ENCODE measurements at places on chromosomes 16 and 17. TPM values are rescaled to one million over a fixed set of nuclear protein-coding genes. Genes with fewer than 3 reads are reported as not detected.

- no peaks in the 10 kb centered on the region for H3K27me3 ChIP-seq
- peaks cover 19% of the 10 kb centered on the region for H3K36me3 ChIP-seq
- peak; percentile 87 for DNase-seq
- peak overlapping the region; percentile 84 for H3K4me3 ChIP-seq
- H3K27ac ChIP-seq: peak overlapping the region; percentile 96
- H3K4me1 ChIP-seq: peaks cover 83% of the 10 kb centered on the region
Measured at GRCh38 chr17:42675965-42676423, 800 bp downstream of the PLEKHH3 start.

GRCh38 chr16:85759136-85759535 is 8.2 kb upstream of the C16orf74 start:
- peaks cover 6% of the 10 kb centered on the region for H3K4me1 ChIP-seq
- H3K27me3 ChIP-seq: peaks cover 8% of the 10 kb centered on the region
- H3K27ac ChIP-seq: no peak overlapping the region
- no peak overlapping the region for H3K4me3 ChIP-seq

Gene TMEM97
- total RNA-seq: 15.4 TPM

GRCh38 chr16:72561-73548 is at the start of gene RHBDF1:
Gene RHBDF1 (minus strand): TSS chr16:72631. CDS start chr16:65015, 7,616 bp downstream.
- peak within 1 kb of the TSS; percentile 92 for H3K27ac ChIP-seq
- no peaks in the 10 kb centered on the region for H3K27me3 ChIP-seq
- peaks cover 93% of the 10 kb centered on the region for H3K4me1 ChIP-seq
- H3K4me3 ChIP-seq: peak within 1 kb of the TSS; percentile 65
- no peak for DNase-seq

- DNase-seq: no peak
- H3K27me3 ChIP-seq: peaks cover 95% of the 10 kb centered on the region
- H3K36me3 ChIP-seq: no peaks in the 10 kb centered on the region
- H3K4me3 ChIP-seq: no peak overlapping the region
Measured at GRCh38 chr17:39598047-39598481, 9.7 kb downstream of the NEUROD2 start.

DNA sequence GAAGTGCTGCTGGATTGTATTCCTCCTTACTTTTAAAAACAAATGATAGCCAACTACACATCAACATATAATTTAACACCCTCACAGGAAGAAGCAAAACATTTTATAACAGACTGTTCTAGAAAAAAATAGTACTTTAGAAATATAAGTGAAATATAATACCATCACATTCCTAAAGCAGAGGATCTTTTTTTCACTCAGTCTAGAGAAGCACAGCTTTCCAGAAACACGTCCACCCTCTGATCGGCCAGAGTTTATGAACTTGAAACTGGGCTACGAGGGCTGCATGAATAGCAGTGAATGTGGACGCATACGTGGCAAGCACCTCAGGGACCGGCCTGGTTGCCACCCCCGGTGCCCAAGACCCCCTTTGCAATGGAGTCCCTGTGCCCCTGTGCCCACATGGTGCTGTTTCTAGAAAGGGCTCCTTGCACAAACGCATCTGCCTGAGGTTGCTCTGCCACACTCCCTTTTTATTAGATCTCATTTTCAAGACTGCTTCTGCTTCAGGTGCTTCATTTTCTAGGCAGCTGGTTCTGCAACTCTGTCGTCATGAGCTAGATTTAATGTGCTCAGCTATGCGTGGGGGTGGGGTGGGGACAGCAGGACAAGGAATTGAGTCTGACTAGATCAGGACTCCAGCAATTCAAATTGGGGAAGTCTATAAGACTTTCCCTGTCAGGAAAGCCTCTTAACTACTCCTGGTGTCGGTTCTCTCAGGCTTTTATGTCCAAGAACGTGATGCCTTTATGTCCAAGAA is 29.1 kb upstream of the ERN1 start:
- no peaks in the 10 kb centered on the region for H3K27me3 ChIP-seq
- H3K36me3 ChIP-seq: no peaks in the 10 kb centered on the region
- H3K4me3 ChIP-seq: no peak overlapping the region
- DNase-seq: no peak
- H3K27ac ChIP-seq: no peak overlapping the region

GRCh38 chr17:63635787-63636186 is 13.6 kb downstream of the MAP3K3 start:
- DNase-seq: no peak
- no peak overlapping the region for H3K27ac ChIP-seq
- H3K27me3 ChIP-seq: no peaks in the 10 kb centered on the region

Gene CD300H
- not detected for total RNA-seq

- H3K4me3 ChIP-seq: no peak overlapping the region
- H3K27me3 ChIP-seq: no peaks in the 10 kb centered on the region
- no peak for DNase-seq
Measured at GRCh38 chr17:72715906-72716572, 376.4 kb downstream of the SLC39A11 start.

GRCh38 chr16:72879846-72880245 is 168.1 kb downstream of the ZFHX3 start:
- H3K27me3 ChIP-seq: no peaks in the 10 kb centered on the region
- H3K36me3 ChIP-seq: no peaks in the 10 kb centered on the region
- no peak for DNase-seq
- no peak overlapping the region for H3K4me3 ChIP-seq
- H3K4me1 ChIP-seq: peaks cover 26% of the 10 kb centered on the region
- no peak overlapping the region for H3K27ac ChIP-seq

GRCh38 chr17:81513753-81514488 is 1.3 kb upstream of the ACTG1 start:
- DNase-seq: peak; percentile 86
- H3K27me3 ChIP-seq: no peaks in the 10 kb centered on the region
- H3K27ac ChIP-seq: peak overlapping the region; percentile 95

DNA sequence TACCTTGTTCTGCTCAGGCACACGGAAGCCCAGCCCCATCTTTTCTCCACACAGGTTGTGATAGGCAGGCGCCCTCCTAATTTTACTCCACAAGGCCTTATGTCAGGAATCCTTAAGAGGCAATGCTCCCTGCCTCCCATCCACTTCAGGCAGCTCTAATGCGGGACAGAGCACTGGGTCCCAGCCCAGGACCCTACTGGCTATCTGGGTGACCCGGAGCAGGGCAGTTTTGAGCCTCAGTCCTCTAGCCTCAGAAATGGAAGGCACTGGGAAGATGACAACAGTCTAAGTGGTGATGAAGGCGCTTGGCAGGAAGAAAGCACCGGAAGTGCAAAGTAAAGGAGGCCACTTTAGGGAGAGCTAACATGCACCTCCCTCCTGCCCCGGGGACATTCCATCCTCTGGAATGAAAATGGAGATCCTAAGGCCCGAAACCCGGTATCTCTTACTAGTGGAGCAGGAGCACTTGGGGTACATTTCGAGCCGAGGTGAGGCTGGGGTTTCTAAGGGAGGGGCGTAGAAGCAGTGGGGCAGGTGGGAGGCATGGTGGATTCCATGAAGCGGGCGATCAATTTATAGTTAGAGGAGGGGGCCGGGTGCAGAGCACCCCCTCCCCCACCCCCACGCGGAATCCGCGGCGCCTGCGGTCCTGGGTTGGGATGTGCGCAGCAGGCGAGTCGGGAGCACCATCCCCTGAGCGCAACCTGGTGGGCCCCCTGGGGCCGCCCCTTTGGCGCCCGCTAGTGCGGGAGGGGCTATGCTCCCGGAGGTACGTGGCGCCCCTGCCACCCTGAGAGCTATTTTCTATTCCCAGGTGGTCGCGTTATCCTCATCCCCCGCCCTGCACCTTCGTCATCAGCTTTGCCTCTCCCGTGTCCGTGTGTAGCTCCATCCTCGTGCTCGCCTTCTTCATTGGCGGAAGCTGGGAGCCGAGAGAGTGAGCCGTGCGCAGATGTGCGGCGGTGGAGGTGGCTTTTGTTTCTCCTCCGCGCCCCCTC is 4.9 kb downstream of the MT1F start:
- H3K27me3 ChIP-seq: peaks cover 30% of the 10 kb centered on the region
- no peak overlapping the region for H3K27ac ChIP-seq
- DNase-seq: no peak
- peak overlapping the region; percentile 10 for H3K4me3 ChIP-seq
- H3K4me1 ChIP-seq: peaks cover 31% of the 10 kb centered on the region
- no peaks in the 10 kb centered on the region for H3K36me3 ChIP-seq

GRCh38 chr16:64950731-64951130 is 171.1 kb downstream of the CDH11 start:
- no peak overlapping the region for H3K27ac ChIP-seq
- H3K4me3 ChIP-seq: no peak overlapping the region
- no peaks in the 10 kb centered on the region for H3K27me3 ChIP-seq
- peaks cover 13% of the 10 kb centered on the region for H3K36me3 ChIP-seq
- DNase-seq: no peak
- H3K4me1 ChIP-seq: no peaks in the 10 kb centered on the region

Gene KRT27
- total RNA-seq: 49.4 TPM

DNA sequence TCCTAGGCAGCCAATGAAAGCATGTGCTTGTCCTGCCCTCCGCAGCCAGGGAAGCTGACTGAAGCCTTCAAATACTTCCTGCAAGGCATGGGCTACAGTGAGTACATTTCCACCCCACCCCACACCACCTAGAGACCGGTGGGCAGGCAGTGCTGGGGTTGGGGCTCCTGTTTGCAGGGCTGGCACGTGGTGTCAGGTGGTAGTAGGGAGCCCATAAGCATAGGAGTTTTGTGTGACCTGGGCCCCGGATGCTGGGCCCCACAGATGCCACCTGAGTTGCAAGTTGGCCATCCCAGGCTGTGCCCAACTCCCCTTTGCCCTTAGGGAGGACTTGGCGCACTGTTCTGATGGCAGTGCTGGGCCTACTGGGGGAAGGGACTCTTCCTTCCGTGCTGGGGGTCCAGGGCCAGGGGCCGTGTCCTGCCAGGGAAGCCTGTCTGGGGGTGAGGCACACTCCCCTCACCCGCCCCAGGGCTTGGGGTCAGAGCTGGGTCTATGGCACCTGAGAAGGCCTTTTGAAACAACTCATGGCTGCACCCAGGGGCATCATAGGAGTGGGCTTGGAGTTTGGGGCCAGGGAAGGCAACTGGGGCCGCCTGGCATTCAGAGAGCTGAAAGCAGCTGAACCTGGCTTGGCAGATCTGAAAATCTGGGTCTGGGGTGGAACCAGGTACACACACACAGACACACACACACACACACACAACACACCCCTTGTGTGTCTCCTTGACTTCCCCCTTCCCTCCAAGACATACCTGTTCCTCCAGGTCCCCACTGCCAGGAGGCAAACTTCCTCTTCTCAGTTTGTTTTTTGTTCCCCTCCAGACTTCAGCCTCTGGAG is 5.8 kb upstream of the SETD6 start:
- H3K4me1 ChIP-seq: peaks cover 4% of the 10 kb centered on the region
- H3K27ac ChIP-seq: peak overlapping the region; percentile 35
- peak; percentile 34 for DNase-seq
- H3K4me3 ChIP-seq: no peak overlapping the region

Gene CSH1
- total RNA-seq: not detected

- no peak for DNase-seq
- no peaks in the 10 kb centered on the region for H3K27me3 ChIP-seq
Measured at GRCh38 chr16:22141767-22142166, 20.5 kb upstream of the SDR42E2 start.
